Thyroid gland (tissue), 4 donors: ENCODE measurements at places on chromosomes 6 and 20. TPM values are rescaled to one million over a fixed set of nuclear protein-coding genes. Genes with fewer than 3 reads are reported as not detected.

DNA sequence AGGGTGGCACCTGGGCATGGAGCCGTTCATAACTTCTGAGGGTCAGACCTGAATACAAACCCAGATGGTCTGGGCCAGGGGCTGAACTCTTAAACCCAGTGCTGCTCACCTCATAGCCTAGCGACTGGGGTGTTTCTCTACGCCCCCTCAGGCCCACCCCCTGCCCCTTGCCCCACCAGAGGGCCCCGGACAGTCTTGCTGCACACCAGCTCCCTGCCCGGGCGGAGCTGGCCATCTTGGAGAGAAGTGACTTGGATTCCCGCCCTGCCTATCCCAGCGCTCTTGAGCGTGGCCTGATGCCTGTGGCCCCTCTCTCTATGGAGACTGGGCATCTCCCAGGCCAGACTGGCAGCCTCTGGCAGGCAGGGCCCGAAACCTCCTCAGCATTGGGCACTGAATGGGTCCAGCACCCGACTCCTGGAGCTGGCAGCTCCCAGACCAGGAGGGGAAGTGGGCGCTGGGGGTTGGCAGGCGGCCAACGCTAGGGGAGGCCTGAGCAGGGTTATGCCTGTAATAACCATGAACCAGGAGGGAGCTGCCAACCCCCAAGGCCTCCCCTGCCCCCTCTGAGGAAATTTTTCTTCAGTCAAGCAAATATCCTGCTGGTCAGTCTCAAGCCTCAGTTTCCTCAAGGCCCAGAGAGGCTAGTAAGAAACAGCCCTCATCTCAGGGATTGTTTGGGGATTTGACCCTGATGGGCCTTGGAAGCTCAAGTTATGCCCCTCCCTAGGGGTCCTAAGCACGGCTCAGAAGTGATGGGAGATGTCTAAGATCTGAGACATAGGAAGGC, 169.5 kb downstream of the VEGFA start:
- DNase-seq, result peak; percentile 86
- H3K4me1 ChIP-seq, result peaks cover 53% of the 10 kb centered on the region
- H3K36me3 ChIP-seq, result no peaks in the 10 kb centered on the region
- no peaks in the 10 kb centered on the region for H3K27me3 ChIP-seq
- H3K27ac ChIP-seq, result no peak overlapping the region
- no peak overlapping the region for H3K4me3 ChIP-seq

- no peak for DNase-seq
- H3K4me1 ChIP-seq, result no peaks in the 10 kb centered on the region
- H3K4me3 ChIP-seq, result no peak overlapping the region
- H3K27me3 ChIP-seq, result no peaks in the 10 kb centered on the region
- H3K27ac ChIP-seq, result no peak overlapping the region
These were observed 9.5 kb downstream of the SIRPG start for GRCh38 chr20:1648101-1648500.

DNA sequence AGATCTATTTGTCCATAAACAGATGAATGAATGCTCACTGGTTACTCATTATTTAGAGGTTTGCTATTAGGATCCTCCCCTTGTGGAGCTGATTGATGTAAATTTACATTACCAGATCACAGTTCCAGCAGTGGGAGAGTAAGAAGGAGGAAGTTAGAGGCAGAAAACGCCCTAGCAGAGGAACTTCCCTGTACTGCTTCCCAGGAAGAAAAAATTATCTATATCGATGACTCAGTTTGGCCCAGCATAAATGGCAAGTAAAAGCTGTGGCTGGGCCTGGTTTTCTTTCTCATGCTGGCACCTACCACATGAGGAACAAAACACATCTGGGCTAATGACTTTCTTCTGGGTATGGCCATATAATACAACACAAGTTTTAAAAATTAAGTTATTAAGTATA, 35.7 kb downstream of the DNAAF9 start:
- no peak overlapping the region for H3K27ac ChIP-seq
- H3K27me3 ChIP-seq, result no peaks in the 10 kb centered on the region
- peaks cover 26% of the 10 kb centered on the region for H3K36me3 ChIP-seq
- no peak for DNase-seq

- DNase-seq, result no peak
- H3K4me3 ChIP-seq, result no peak overlapping the region
- peaks cover 15% of the 10 kb centered on the region for H3K4me1 ChIP-seq
- H3K27me3 ChIP-seq, result no peaks in the 10 kb centered on the region
- peak overlapping the region; percentile 97 for H3K27ac ChIP-seq
These were observed 34.8 kb downstream of the HFE start for GRCh38 chr6:26122005-26122388.

DNA sequence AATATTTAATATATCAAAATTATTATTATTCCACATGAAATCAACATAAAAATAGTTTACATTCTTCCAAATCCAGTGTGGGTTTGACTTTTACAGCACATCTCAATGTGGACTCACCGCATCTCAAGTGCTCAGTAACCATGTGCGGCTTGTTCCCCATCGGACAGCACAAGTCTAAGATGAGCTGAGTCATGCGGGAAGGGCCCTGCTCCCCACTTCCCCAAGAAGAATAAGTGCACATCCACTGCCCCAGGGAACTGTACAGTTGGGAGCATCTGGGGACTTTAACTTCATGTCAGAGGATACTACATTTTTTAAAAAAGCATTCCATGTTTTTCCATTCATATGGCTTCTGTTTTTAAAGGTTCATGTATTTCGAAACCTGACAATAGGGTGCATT, 325.6 kb downstream of the BTBD3 start:
- no peaks in the 10 kb centered on the region for H3K27me3 ChIP-seq
- H3K4me3 ChIP-seq, result no peak overlapping the region
- DNase-seq, result no peak
- no peaks in the 10 kb centered on the region for H3K4me1 ChIP-seq

DNA sequence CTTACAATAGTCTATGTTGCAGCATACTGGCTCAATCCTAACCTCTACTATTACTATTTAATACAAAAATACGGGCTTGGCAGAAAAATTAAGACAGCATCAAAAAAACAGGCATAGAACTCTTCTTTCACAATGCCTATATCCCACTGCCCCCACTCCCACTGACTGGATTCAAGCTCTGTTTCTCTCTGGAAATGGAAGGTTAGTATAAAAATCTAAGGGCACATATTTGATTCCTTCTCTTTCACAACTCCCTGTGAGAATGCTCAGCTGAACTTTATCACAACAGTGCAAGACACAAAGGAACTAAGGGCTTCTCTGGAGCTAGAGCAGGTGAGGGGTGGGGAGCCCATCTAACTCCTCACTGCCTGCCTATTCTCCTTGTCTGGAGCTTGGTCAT, 258.4 kb upstream of the FAM83B start:
- H3K4me1 ChIP-seq, result no peaks in the 10 kb centered on the region
- no peak overlapping the region for H3K4me3 ChIP-seq
- no peak for DNase-seq
- H3K36me3 ChIP-seq, result no peaks in the 10 kb centered on the region

GRCh38 chr20:22499515-22500166, 84.7 kb downstream of the FOXA2 start:
- no peak overlapping the region for H3K4me3 ChIP-seq
- H3K36me3 ChIP-seq, result no peaks in the 10 kb centered on the region
- H3K27me3 ChIP-seq, result no peaks in the 10 kb centered on the region
- no peak overlapping the region for H3K27ac ChIP-seq
- no peak for DNase-seq

DNA sequence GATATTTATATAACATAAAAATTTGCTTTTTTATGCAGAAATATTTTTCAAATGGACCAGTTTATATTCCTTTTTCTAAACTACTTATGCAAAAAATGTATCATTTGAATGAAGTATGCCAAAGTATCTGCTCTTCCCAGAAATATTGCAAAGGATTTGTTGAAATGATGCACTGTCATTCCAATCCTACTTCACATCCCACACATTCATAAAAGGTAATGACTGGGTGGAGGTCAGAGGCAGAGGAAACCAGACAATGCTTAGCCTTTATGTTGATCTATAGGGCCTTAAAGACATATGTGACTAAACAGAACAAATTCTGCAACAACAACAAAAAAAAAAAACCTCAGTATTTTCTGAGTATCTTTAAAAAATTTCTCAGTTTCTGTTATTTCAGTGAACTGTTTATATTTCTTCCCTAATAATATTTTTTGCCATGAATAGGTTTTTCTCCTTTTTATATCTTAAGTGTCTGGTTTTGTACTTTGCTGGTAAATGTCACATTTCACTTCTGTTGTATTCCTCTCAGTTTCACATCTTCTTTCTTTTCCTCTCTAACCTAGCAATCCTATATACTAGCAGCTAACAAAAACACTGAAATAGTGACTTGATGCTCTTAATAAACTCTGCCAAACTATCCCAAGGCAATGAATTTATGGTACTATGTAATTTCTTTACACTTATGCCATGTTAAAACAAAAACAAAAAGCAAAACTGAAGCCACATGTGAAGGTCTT, 374.1 kb downstream of the BCKDHB start:
- no peak for DNase-seq
- no peak overlapping the region for H3K4me3 ChIP-seq

GRCh38 chr6:153131037-153131981, at the start of gene RGS17:
Gene RGS17, minus strand, starts transcription at chr6:153131282. Its CDS starts 87,264 bp downstream, at chr6:153044018.
- H3K36me3 ChIP-seq, result no peaks in the 10 kb centered on the region
- no peaks in the 10 kb centered on the region for H3K27me3 ChIP-seq
- DNase-seq, result peak; percentile 73
- H3K4me3 ChIP-seq, result peak within 1 kb of the TSS; percentile 48
- peaks cover 9% of the 10 kb centered on the region for H3K4me1 ChIP-seq
- peak within 1 kb of the TSS; percentile 19 for H3K27ac ChIP-seq

DNA sequence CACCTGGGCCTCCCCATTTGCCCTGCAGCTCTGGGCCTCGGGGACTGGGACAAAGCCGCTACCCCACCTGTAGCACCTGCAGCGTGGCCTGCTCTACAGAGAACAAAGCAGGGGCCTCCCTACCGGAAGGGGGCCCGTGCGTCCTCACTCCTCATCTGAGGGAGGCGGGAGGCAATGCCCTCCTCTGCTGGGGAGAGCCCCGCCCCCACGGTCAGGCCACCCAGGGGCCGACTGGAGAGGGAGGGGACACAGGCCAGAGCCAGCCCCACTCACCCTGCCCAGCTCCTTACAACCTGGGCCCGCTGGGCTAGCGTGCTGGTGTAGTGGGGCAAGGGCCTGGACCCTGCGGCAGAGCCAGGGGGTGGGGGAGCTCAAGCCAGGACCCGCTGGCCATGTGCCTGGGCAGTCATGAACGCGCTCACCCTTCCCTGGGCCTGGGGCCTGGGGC, 8.0 kb downstream of the LAMA5 start:
- no peaks in the 10 kb centered on the region for H3K27me3 ChIP-seq
- peak overlapping the region; percentile 90 for H3K27ac ChIP-seq
- H3K4me1 ChIP-seq, result peaks cover 89% of the 10 kb centered on the region
- no peak overlapping the region for H3K4me3 ChIP-seq
- no peak for DNase-seq

DNA sequence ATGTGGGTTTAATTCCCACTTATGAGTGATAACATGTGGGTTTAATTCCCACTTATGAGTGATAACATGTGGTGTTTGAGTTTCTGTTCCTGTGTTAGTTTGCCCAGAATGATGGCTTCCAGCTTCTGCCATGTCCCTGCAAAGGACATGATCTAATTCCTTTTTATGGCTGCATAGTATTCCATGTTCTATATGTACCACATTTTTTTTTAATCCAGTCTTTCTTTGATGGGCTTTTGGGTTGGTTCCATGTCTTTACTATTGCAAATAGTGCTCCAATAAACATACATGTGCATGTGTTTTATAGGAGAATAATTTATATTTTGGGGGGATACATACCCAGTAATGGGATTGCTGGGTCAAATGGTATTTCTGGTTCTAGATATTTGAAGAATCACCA, 317.8 kb downstream of the MMUT start:
- H3K4me1 ChIP-seq, result no peaks in the 10 kb centered on the region
- no peaks in the 10 kb centered on the region for H3K27me3 ChIP-seq
- no peak overlapping the region for H3K4me3 ChIP-seq
- DNase-seq, result no peak
- H3K27ac ChIP-seq, result no peak overlapping the region

DNA sequence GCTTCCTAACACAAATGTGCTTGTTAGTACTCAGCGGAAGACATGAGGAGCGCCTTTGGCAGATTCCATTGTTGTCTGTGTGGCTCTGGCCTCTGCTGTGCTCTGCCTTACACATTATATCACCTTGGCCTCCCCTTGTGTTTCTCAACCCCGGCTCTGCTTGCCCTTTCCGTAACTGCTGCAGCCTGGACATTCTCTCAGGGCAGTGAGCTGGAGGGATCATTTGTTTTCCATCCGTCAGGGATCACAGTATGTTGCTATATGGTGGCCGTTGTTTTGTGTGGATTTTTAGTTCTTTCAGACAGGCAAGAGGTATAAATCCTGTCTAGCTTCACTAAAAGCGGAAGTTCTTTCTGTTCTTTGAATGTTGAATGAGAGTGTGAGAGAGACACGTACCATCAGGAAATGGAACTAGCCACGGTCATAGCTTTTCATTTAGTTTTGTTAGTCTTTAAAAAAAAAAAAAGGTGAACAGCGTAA, 175.1 kb downstream of the JARID2 start:
- H3K4me1 ChIP-seq, result peaks cover 12% of the 10 kb centered on the region
- H3K36me3 ChIP-seq, result no peaks in the 10 kb centered on the region
- H3K27ac ChIP-seq, result no peak overlapping the region
- DNase-seq, result no peak
- H3K27me3 ChIP-seq, result no peaks in the 10 kb centered on the region

GRCh38 chr6:41724228-41724580, 11.2 kb downstream of the TFEB start:
- H3K27ac ChIP-seq, result no peak overlapping the region
- H3K4me1 ChIP-seq, result peaks cover 31% of the 10 kb centered on the region
- no peak for DNase-seq
- H3K4me3 ChIP-seq, result no peak overlapping the region
- no peaks in the 10 kb centered on the region for H3K27me3 ChIP-seq

DNA sequence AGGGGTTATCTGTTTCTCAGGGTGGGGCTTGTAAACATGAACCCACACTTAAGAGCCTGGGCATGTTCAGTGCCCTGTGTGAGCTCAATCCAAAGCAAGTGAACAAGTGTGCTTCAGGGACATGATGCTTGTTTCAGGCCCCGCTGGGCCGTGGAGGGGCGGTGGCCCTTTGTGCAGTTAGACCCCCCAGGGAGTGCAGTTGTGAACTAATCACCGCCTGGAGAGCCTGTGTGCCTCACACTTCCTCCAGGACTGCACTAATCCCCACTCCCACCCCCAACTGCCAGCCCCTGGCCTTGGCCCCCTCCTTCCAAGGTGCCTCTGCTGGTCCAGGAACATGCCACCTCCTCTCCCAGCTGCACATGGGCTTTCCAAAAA, 58.1 kb downstream of the RREB1 start:
- no peaks in the 10 kb centered on the region for H3K36me3 ChIP-seq
- H3K27ac ChIP-seq, result peak overlapping the region; percentile 77
- no peaks in the 10 kb centered on the region for H3K27me3 ChIP-seq

DNA sequence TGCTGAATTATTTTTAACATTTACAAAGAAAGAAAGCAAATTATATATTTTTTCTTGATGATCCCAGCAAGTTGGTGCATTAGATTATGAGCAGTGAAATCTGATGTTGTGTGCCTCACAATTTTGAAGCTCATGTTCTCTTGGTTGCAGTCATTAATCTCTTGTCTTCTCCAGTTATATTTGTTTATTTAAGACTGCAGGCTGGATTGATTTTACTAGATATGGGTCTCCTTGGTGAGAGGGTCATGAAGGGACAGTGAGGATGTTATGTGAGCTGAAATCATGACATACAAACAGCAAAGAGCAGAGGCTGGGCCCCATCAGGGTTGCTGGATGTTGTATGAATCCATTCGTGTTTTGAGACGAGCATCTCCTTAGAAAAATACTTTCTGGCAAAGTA, 64.2 kb upstream of the AKIRIN2 start:
- no peaks in the 10 kb centered on the region for H3K4me1 ChIP-seq
- no peaks in the 10 kb centered on the region for H3K27me3 ChIP-seq
- no peak overlapping the region for H3K27ac ChIP-seq
- H3K4me3 ChIP-seq, result no peak overlapping the region
- DNase-seq, result no peak

ESR1 gene
- 3.5 TPM for total RNA-seq

MYO6 gene
- 45.3 TPM for total RNA-seq
